ENCODE measurements at places on chromosomes 13 and 19. TPM values are rescaled to one million over a fixed set of nuclear protein-coding genes. Genes with fewer than 3 reads are reported as not detected.
A peak's percentile ranks its signal among the peaks of the same experiment; 100 is the strongest.

DNA sequence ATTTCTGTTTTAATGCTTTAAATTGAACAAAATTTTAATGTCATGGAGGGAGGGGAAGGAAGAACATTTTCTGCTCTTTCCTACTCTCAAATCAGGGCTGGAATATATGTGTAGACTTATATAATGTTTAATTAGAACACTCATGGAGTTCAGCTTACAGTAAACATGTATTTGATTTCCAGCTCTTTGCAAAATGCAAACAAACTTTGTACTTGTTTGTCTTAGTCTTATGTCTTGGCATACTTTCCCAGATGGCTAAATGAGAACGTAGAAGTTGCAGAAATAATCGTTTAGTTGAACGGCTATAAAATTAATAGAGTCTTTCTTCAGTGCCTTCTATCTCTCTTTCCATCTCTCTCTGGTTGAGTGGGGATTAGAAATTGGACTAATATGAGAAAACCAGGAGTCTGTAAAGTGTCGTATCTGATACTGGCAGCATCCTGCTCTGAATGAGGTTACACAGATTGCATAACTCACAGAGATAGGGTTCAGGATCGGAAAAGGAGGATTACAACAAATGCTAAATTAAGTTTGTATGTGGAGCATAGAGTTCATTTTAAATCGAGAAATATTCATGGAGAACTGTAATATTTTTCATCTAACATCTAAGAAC is 82.3 kb downstream of the FGF9 start:
- H3K27ac ChIP-seq: no peak overlapping the region
- H3K36me3 ChIP-seq: no peaks in the 10 kb centered on the region
- no peak for DNase-seq
- H3K27me3 ChIP-seq: no peaks in the 10 kb centered on the region
- H3K4me3 ChIP-seq: no peak overlapping the region

GRCh38 chr19:50268041-50268440 is 61.1 kb downstream of the KCNC3 start:
- no peaks in the 10 kb centered on the region for H3K4me1 ChIP-seq
- H3K4me3 ChIP-seq: no peak overlapping the region
- no peaks in the 10 kb centered on the region for H3K27me3 ChIP-seq
- no peak overlapping the region for H3K27ac ChIP-seq
- DNase-seq: no peak

DNA sequence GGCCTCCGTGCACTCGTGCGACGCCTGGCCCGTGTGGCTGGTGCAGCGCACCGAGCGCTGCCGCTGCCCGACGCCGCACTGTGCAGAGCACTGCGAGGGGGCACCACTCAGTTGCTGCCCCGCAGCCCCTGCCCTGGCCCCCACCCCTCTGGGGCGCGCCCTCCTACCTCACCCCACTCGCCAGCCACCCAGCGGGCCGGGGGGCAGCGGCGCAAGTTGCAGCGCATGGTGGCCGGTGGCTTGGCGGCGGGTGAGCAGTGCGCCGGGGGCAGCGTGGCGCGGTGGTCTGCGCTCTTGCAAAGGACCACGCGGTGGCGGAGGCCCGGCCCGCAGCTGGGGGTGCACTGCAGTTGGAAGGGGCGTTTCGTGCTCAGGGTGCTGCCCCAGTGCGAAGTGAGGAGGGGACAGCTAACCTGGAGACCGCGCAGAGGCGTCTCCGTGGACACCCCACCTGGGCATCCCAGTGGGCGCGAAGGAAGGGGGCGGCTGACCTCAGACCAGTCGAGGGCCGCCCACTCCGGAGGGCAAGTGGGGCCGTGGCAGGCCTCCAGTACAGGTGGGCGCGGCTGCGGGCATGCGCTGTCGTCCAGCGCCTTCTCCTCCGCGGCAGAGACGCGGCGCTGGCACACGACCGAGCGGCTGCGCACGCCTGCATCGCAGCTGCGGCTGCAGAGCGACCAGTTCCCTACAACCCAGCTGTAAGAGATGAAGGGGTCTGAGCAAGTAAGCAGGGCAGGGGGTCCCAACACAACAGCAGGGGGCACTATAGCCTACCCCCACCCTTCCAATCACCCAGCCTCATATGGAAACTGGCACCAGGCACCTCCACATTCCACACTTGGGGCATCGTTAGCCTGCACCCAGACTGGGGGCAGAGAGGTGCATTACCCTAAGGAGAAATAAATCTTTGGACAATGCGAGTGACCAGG is 8.0 kb upstream of the MYO1F start:
- no peaks in the 10 kb centered on the region for H3K27me3 ChIP-seq
- no peaks in the 10 kb centered on the region for H3K36me3 ChIP-seq
- H3K27ac ChIP-seq: no peak overlapping the region
- DNase-seq: no peak

GRCh38 chr13:34748596-34748995 is 193.5 kb upstream of the NBEA start:
- H3K4me1 ChIP-seq: no peaks in the 10 kb centered on the region
- H3K4me3 ChIP-seq: no peak overlapping the region
- no peak for DNase-seq

DNA sequence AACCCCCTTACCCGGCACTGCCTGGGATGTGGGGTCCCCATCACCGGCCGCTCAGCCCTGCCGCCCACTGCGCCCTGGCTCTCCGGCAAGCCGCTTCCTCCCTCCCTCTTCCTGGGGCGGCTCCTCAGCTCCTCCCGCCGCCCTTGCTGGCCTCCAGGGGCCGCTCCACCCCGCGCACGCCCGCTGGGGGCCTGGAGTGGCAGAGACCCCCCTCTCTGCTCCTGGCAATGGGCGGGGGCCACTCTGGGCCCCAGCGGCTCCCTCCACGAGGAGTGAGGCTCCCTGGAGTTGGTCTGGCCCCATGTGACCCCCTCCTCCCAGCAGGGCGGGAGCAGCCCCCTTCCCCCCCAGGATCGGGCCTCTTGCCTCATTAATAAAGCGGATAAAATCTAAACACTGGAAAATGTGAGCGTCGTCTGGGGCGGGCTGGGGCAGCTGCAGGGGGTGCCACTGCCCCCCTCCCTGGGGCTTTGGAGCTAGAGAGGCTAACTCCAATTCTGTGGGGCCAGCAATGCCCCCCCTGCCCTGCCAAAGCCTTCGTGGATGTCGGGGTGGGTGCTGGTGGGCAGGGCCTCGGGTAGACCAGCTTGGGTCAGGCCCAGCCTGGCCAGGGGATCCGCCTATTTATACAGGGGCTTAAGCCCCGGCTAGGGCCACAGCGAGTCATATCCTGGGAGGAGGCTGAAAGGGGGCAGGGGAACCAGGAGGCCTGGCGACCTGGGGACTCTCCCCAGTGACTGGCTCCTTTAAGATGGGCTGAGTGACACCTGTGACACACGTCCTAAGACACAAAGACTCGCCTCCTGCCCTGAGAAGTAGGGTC is at the start of gene PTGER1:
Gene PTGER1, minus strand, starts transcription at position 104 of the 823 bp plus-strand sequence. CDS start 1,034 bp downstream, outside the sequence.
- H3K4me1 ChIP-seq: no peaks in the 10 kb centered on the region
- H3K27me3 ChIP-seq: peaks cover 6% of the 10 kb centered on the region
- no peak within 1 kb of the TSS for H3K27ac ChIP-seq
- peaks cover under 1% of the 10 kb centered on the region for H3K36me3 ChIP-seq
- no peak for DNase-seq

DNA sequence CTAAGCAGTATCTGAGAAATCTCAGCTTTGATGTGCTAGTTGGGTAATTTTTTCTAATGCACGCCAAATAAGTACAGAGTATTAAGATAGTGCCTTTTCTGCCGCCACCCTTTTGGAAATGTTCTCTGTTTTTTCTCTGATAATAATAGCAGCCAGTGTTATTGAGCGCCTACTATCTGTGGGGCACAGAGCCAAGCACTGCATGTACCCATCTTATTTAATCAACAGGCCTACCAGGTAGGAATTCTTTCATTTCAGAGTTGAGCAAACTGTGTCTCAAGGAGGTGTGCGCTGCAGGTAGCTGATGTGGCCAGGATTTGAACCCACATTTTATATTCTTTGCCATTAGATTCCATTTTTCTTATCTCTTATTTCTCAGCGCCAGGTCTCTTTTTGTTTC is 1.4 kb downstream of the EPN1 start:
- H3K27ac ChIP-seq: peak overlapping the region; percentile 94
- no peak for DNase-seq
- no peaks in the 10 kb centered on the region for H3K27me3 ChIP-seq

DNA sequence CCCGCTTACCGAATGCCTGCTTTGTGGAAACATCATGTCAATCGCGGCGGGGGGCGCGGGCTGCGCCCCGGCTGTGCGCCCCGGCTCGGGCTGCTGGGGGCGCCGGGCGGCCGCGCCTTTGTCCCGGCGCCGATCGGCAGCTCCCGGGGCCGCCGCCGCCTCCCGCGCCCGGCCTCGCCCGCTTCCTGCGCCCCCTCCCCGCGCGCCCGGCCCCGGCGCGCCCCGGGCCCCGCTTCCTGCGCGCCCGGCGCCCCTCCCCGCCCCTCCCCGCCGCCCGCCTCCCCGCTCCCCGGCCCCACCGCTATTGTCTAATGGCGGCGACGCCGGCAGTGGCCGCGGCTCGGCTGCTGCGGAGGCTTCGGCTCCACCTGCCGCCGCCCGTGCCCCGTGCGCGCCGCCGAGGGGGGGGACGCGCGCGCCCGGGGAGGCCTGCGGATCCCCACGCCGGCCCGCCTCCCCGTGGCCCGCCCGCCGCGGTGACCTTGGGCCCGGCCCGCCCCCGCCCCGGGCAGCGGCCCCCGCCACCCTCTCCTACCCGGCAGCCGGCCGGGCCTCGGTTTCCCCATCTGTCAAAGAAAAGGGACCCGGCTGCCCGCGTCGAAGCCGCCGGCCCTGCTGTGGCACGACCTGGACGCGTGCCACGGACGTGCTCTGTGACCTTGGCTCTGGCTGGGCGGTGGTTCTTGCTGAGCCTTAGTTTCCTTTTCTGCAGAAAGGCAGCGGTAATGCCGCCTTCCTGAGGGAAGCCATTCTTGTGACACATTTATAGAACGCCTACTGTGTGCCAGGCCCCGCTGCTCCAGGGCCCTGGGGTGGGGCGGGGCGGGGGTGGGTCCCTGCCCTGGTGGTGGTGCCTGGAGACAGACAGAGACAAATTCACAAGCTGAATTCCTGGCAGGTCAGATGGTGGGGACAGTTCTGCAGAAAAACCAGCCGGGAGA is at the start of gene TLE5:
Gene TLE5, minus strand, starts transcription at position 331 of the 941 bp plus-strand sequence. Its CDS starts 295 bp downstream, at position 36.
- DNase-seq: no peak
- H3K4me3 ChIP-seq: peak within 1 kb of the TSS; percentile 88
- peaks cover 36% of the 10 kb centered on the region for H3K4me1 ChIP-seq
- H3K27ac ChIP-seq: peak within 1 kb of the TSS; percentile 87
- H3K27me3 ChIP-seq: no peaks in the 10 kb centered on the region
- peaks cover 11% of the 10 kb centered on the region for H3K36me3 ChIP-seq

DNA sequence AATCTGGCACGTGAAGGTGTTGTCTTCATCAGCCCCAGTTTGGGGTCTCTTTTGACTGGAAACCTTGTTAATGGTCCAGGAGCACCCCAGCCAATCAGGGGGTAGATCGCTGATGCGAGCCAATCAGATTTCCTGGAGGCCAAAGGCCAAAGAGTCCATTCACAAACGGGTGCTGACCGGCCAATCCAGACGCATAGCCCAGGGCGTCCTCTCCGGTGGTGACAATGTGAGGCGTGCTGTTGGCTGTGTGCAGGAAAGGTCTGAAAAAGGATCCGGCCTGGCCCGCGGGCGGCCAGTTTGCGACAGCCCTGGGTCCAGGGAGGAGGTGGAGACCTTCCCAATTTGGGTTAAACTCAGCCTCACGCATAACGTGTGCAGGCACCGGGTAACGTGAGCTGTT is 3.1 kb downstream of the MAST3 start:
- no peak for DNase-seq
- H3K4me1 ChIP-seq: peaks cover 29% of the 10 kb centered on the region
- no peak overlapping the region for H3K4me3 ChIP-seq
- no peak overlapping the region for H3K27ac ChIP-seq
- H3K27me3 ChIP-seq: no peaks in the 10 kb centered on the region
- no peaks in the 10 kb centered on the region for H3K36me3 ChIP-seq

GRCh38 chr13:108572782-108573211 is 56.6 kb upstream of the MYO16 start:
- H3K36me3 ChIP-seq: no peaks in the 10 kb centered on the region
- H3K27me3 ChIP-seq: no peaks in the 10 kb centered on the region
- H3K4me3 ChIP-seq: no peak overlapping the region

DNA sequence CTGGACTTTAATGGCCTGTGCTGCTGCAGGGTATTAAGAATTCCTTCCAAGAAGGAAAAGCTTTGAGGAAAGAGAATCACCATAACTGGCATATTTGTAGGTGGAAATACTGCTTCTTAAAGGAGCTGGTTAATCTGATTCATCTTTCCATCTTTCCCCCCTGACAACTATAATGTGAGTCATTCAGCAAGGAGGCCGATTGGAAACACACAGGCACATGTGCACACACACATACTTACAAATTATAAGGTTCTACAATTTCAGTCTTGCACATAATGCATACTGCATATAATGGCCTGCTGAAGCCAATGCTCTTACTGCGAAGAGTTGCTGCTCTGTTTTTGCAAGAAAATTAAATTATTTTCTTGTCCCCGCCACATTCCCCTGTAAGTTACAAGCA is 78.8 kb upstream of the TPP2 start:
- H3K4me3 ChIP-seq: no peak overlapping the region
- no peak for DNase-seq
- H3K27ac ChIP-seq: no peak overlapping the region
- H3K36me3 ChIP-seq: no peaks in the 10 kb centered on the region
- no peaks in the 10 kb centered on the region for H3K27me3 ChIP-seq
- H3K4me1 ChIP-seq: no peaks in the 10 kb centered on the region

- H3K36me3 ChIP-seq: no peaks in the 10 kb centered on the region
- H3K27ac ChIP-seq: no peak overlapping the region
- H3K4me3 ChIP-seq: no peak overlapping the region
- no peak for DNase-seq
Observed at GRCh38 chr19:42051166-42052115, 18.6 kb downstream of the GRIK5 start.

GRCh38 chr19:13119627-13120026 is 1.6 kb downstream of the NACC1 start:
- DNase-seq: no peak
- H3K4me1 ChIP-seq: peaks cover 36% of the 10 kb centered on the region
- H3K27ac ChIP-seq: peak overlapping the region; percentile 9
- peak overlapping the region; percentile 92 for H3K4me3 ChIP-seq

DNA sequence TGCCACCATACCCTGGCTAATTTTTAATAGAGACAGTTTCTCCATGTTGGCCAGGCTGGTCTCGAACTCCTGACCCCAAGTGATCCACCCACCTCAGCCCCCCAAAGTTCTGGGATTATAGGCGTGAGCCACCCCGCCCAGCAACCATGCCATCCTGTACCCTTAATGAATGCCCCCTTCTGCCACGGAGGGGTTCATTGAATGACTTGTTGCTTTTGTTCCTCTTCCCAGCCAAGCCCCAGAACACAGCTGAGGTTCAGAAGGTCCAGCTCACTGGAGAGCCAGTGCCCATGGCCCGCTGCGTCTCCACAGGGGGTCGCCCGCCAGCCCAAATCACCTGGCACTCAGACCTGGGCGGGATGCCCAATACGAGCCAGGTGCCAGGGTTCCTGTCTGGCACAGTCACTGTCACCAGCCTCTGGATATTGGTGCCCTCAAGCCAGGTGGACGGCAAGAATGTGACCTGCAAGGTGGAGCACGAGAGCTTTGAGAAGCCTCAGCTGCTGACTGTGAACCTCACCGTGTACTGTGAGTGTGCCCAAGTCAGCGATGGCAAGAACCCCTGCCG is 6.0 kb downstream of the PVR start:
- H3K4me3 ChIP-seq: no peak overlapping the region
- no peak overlapping the region for H3K27ac ChIP-seq
- no peaks in the 10 kb centered on the region for H3K27me3 ChIP-seq
- no peaks in the 10 kb centered on the region for H3K4me1 ChIP-seq

ZNF121 gene
- 47.1 TPM for total RNA-seq

SIAH3 gene
- total RNA-seq: not detected

ZNF320 gene
- total RNA-seq: 2.1 TPM

ZNF823 gene
- total RNA-seq: 3.4 TPM

IRS2 gene
- total RNA-seq: 0.10 TPM

TGFBR3L gene
- 0.16 TPM for total RNA-seq

FGF22 gene
- not detected for total RNA-seq

ZNF835 gene
- total RNA-seq: not detected

DCT gene
- not detected for total RNA-seq

All from GM12878 (cell line).